Hematopoietic multipotent progenitor cell treated with erythropoietin and hydrocortisone succinate and interleukin-3 and kit ligand, for 8 days (in vitro differentiated cells): ENCODE measurements at places on chromosomes 3 and 15.
A peak's percentile ranks its signal among the peaks of the same experiment; 100 is the strongest.

- DNase-seq, result no peak
Measured at GRCh38 chr3:159711560-159712333, 276.9 kb upstream of the IL12A start.

- no peak for DNase-seq
Measured at GRCh38 chr3:8869613-8870012, 93.7 kb downstream of the RAD18 start.

DNA sequence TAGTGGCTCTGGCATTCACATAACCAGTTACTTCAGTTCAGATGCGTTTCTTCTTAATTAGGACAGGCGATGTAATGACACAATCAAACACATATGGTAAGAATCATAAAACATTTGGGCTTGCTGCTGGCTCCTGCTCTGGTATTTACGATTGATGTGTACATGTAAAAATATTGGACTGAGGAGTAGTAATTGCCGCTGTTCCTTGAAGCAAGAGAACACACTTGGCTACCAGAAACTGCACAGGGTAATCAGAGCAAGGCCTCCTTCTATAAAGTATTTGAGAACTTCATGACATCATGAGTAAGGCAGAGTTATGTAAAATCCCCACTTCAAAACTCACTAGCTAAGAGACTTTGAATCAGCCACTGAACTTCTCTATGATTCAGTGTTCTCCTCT is 158.1 kb downstream of the SSR3 start:
- DNase-seq, result no peak

DNA sequence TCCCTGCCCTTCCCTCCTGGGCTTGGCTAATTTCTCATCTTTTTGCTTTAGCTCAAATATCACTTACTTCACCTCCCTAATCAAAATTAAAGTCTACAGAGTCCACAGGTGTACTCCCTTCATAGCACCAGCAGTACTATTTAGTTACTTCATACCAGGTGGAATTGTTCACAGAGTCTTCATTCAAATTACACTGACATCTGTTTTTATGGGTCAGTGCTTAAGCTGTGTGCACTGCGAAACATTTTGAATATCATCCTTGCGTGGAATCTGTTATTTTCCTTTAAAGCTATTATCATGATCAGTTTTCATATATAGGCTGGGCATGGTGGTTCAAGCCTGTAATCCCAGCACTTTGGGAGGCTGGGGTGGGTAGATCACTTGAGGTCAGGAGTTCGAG is 2.7 kb upstream of the SERF2 start:
- DNase-seq, result no peak

DNA sequence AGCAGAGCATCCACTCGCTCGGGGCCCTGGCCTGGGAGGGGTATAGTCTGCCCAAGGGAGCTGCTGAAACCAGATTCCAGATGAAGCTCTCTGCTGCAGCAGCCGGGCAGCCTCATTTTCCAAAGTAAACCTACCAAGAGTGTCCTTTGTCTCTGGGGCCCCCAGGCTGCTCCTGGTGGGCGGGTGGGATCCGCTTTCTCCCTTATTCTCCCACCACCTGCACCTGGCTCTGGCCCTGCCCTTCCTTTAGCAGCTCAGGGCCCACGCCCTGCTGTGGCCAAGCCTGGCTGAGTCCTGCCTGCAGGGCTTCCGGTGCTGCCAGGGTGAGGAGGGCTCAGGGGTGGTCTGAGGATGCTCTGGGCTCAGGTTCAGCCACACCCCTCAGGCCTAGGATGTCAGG is 13.0 kb downstream of the SCN5A start:
- no peak for DNase-seq

DNA sequence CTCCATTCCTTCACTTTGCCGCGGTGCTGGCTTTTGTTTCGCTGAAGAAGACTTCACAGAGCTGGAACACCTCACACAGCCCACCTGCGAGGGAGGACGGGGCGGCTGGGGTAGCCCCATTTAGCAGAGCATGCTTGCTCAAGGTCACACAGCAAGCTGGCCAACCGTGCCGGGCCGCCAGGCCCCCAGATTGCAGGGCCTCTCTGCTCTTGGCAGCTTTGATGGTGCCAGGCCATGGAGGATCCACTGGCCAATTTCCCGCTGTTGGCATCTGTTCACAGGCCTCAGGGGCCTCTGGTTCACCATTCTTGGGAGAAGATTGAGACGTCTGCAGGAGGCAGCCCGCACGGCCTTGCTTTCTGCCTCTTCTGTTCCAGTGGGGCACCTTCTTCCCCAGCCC is 77.9 kb upstream of the LINGO1 start:
- DNase-seq, result no peak

- DNase-seq, result no peak
Measured at GRCh38 chr15:33860754-33861153, 107.5 kb upstream of the CHRM5 start.

GRCh38 chr3:176193032-176193730 is 1004.1 kb downstream of the TBL1XR1 start:
- DNase-seq, result no peak

GRCh38 chr3:70916375-70917055 is 604.1 kb upstream of the MDFIC2 start:
- DNase-seq, result peak; percentile 78

DNA sequence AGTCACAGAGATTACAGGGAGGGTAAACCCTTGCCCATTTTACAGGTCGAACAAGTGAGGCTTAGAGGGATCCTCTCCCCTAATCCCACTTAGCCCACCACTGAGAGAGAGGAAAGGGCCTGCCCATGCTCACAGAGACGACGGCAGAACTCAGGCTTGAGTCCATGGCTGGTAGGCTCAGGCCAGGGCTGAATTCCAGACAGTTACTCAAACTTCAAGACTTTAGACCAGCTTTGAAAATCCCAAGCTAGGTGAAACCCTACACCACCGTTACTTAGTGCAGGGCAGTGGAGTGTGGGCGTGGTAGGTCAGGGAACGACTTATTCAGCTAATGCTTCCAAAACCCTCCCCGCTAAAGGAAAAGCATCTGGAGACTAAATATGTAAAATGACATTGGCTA is 16.4 kb downstream of the GRIP2 start:
- no peak for DNase-seq

- no peak for DNase-seq
Measured at GRCh38 chr15:87736891-87737389, 519.6 kb downstream of the NTRK3 start.

DNA sequence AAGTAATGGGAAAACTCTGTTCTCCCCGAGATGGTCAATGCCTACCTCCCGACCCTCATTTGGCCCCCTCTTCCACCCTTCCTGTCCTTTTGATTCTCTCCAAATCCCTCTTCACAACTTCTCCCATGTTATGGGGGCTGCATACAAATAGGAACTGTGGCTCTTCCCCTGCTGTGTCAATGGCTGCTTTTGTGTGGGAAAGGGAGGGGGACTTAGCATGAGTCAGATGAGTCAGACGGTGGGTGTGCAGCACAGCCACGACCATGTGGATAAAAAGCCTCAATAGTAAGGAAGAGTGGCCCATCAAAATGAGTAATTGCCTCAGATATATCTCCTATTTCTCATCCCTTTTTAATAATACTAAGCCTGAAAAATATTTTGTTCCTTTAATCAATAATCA is 31.9 kb downstream of the SPATA16 start:
- DNase-seq, result no peak

GRCh38 chr15:79535536-79535935 is 103.4 kb downstream of the MINAR1 start:
- DNase-seq, result no peak
